ENCODE measurements at places on chromosomes 3 and 15.

- DNase-seq: no peak
These were observed 18.6 kb upstream of the SLC41A3 start for GRCh38 chr3:126102530-126102951.

- no peak for DNase-seq
These were observed 42.3 kb downstream of the EFHB start for GRCh38 chr3:19891740-19892139.

DNA sequence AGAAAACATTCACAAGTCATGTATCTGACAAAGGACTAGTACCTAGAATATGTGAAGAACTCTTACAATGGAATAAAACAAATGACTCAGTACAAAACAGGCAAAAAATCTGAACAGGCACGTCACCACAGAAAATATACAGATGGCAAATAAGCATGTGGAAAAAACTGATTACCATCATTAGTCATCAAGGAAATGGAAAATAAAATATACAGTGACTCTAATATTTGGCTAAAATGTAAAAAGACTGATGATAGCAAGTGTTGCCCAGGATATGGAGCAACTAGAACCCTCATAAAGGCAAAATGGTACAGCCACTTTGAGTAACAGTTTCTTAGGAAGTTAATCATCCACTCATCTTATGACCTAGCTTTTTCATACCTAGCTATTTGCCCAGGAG, 95.8 kb upstream of the ABHD17C start:
- no peak for DNase-seq

GRCh38 chr3:189099505-189100290, 72.1 kb upstream of the TPRG1 start:
- DNase-seq: no peak

DNA sequence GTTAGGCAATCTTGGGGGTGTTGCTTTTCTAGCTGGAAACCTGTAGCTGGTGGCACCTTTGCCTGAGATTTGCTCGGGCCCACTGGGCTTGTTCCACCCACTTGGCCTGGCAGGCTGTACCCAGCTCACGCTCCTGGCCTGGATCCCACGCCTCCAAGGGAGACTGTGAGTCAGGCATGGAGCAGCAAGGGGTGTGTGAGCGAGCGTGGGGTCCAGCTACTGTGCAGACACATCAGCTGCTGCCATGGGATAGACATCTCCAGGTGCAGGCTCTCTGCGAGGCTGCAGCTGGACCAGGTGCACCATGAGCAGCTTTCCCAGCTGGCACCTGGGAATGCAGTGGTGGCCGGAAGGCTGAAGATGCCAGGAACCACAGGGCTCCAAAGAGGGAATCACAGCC, 36.0 kb downstream of the NR1D2 start:
- no peak for DNase-seq

DNA sequence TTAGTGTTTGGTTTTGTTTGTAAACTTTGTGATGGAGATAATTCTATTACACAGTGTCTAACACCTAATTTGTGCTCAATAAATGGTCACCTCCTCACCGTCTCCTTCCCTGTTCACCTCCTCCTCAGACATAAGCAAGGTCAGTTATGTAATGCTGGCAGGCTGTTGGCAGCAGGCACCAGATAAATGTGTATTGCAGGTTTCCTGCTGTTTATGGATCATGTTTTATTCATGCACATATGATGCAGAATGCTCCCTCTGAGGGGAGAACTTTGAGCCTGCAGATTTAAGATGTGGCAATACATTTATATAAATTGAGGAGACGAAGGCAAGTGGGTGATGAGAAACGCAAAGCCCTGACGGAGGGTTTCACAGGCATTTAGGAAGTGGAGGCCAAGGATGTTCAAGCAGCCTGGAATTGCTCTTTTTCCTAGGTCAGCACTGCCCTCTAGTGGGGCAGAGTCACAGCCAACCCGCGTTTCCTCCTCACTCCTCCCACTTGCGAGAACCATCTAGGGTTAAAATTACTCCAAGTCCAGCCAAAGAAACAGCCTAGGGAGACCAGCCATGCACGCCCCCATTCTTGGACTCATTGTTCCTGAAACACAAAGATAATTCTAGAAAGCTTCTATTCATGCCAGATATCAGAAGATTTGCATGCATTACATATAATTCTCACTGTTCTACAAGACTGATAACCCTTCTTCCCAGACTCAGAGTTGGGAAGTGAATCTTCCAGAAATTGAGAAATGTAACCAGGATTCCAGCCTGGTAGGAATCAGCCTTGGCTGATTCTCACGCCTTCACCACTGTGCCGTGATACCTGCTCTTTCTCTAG, 228.7 kb downstream of the SLCO3A1 start:
- peak; percentile 67 for DNase-seq

DNA sequence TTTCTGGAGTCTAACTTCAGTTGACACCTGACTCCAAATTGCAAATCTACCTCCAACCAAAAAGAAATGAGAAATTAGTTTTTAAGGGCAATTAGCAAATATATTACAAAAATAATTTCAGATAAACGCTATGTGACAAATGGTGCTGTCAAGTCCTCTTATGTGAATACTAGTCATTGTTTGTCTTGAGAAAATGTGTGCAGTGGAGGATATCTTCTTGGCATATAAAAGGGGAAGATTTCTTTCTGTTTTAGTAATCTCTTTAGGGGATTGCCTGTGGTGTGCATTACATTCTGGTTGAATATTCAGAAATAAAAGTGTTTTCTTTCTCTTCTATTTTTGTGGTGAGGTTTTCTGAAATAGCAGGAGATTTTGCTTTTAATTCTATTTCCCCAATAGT, 3.0 kb upstream of the GCSAM start:
- no peak for DNase-seq

- DNase-seq: no peak
These were observed 284.2 kb upstream of the ATP11B start for GRCh38 chr3:182508919-182509711.

DNA sequence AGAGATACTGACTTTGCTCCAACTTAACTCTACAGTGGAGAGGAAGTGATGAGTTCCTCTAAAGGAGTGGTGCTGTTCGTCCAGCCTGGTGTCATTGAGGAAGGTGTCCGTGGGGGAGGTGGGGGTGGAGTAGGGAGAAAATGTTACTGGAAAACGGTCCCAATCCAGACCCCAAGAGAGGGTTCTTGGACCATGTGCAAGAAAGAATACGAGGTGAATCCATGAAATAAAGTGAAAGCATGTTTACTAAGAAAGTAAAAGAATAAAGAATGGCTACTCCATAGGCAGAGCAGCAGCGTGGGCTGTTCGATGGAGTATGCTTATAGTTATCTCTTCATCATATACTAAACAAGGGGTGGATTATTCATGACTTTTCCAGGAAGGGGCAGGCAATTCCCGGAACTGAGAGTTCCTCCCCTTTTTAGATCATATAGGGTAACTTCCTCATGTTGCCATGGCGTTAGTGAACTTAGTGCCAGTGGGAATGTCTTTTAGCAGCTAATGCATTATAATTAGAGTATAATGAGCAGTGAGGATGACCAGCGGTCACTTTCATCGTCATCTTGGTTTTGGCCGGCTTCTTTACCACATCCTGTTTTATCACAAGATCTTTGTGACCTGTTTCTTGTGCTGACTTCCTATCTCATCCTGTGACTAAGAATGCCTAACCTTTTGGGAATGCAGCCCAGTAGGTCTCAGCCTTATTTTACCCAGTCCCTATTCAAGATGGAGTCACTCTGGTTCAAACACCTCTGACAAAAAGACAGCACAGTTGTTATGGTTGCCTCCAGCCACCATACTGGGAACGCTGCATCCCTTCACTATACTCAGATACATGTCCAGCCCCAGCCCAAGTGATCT, 38.6 kb downstream of the CLEC3B start:
- no peak for DNase-seq

GRCh38 chr3:150945226-150946032, 27.1 kb downstream of the CLRN1 start:
- DNase-seq: no peak

GRCh38 chr3:78116874-78117273, 1077.0 kb downstream of the ROBO2 start:
- no peak for DNase-seq

DNA sequence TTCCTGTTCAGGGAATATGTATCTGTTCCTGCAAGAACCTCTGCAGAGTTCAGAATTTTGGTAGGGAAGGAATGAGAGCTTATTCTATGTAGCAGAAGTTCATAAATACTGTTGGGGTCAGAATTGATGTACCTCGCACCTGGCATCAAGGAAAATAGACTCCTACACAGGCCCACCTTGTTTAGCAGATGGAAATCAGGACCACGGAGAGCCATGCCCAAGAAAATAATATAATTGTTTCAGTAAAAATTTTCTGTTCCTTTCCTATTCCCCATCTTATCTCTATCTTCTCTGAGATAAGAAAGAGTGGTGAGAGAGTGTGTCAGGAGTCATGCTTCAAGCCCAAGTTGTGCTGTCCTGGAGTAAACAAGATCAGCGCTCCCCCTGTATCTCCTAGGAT, 404.7 kb upstream of the UBE2E2 start:
- no peak for DNase-seq

GRCh38 chr15:92845126-92845508, 55.0 kb upstream of the CHD2 start:
- DNase-seq: no peak

DNA sequence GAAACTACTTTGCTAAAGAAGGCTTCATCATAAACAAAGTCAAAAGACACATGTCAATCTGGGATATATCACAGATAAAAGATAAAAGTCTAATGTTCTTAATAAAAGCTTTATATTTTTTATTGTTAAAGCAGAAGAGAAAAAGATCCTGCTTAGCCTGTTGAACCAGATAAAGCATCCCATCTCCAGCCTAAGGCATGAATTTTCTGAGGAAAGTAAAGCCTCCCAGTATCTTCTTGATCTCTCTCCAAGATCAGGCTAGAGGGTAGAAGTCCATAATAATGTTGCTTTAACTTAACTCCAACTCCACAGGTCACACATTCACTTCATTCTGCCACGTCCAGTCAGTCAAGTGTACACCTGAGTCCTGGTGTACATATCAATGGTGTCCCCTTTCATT, 14.2 kb downstream of the ARL14 start:
- DNase-seq: no peak

DNA sequence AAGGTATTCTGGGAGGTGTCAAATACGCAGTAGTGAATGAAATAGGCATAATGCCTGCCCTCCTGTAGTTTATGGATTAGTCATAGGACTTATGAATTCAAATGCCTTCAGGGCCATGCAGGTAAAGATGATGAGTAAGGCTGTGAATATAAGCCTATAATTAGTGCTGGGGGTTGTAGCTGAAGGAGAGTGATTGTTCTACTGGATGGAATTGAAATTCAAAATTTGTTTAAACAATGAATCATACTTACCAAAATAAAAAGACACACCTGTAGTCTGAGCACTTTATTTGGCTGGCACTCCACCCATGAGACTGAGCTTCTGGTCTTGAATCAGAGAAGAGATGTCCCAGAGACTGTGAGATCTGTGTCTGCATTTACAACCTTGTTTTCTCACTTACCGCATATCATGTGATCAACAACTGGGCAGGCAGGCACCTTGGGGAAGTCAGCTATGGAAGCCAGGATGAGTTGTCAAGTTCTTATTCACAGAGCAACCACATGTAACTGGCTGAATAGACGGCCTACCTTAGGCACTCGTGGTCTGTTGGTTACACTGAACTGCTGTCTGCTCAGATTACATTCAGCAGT, 291.8 kb downstream of the NAALADL2 start:
- DNase-seq: no peak

GRCh38 chr3:193190146-193190786, 50.8 kb upstream of the PLAAT1 start:
- no peak for DNase-seq

DNA sequence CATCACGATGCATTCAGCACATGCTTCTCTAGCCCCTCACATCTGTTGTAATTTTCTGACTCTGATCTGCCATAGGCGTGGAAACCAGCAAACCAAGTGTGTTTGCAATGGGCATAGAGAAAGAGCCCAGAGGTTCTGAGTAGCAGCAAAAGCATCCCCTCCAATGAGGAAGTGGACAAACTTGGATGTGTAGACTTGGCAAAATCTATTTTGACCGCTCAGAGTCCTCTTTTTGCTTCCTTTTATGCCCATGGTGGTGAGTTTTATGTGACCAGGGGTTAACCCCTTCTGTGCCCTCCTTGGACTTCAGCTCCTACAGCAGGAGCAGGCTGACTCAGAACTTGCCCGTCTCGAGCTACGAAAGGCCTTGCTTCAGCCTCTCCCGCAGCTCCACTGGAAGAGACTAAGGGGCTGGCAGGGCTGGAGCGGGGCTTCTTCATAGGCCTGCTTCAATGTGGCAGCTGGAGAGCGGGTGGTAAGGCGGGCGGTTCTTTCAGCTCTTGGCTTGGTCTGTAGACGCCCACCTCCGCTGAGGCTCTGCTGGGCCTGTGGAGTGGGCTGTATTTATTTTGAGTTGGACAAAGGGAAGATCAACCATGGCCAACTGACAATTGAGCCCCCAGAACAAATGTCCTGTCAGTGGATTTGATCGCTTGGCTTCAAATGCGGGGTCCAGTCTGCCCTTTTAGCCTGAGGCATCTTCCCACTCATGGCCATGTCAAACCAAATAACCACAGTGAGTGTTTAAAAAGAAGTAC, 6.5 kb upstream of the ETV5 start:
- DNase-seq: no peak

DNA sequence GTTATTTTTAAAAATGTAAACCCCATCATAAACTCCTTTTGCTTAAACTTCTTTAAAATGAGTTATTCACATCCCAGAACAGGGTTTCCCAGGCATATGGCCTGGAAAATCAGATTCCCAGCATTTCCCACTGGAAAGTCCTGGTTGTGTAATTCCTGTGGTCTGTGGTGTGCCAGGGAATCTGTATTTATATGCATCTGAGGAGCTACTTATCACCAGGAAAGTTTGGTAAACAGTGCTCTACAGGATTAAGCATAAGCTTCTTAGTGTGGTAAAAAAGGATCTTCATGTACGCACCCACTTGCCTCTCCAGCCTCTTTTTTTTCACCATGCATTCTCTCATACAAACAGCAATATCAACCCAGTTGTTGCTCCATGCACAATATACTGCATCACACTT, 28.2 kb downstream of the MEIS2 start:
- DNase-seq: no peak

DNA sequence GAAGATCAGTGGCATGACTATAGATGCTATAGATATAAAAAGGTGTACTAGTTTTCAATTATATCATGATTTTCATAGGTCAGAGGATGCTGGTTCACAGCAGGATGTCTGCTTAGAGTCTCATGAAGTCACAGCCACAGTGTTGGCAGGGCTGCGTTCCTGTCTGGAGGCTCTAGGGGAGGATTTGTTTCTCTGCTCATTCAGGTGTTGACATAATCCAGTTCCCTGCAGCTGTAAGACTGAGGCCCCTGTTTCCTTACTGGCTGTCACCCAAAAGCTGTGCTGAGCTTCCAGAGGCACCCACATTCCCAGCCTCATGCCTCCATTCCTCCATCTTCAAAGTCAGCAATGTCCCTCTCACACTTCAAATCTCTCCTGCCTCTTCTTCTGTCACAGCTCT, 170.7 kb downstream of the OCA2 start:
- DNase-seq: no peak

Data from upper lobe of right lung (tissue), 1 donor.